ENCODE measurements at places on chromosomes 6 and 20.
A peak's percentile ranks its signal among the peaks of the same experiment; 100 is the strongest.

DNA sequence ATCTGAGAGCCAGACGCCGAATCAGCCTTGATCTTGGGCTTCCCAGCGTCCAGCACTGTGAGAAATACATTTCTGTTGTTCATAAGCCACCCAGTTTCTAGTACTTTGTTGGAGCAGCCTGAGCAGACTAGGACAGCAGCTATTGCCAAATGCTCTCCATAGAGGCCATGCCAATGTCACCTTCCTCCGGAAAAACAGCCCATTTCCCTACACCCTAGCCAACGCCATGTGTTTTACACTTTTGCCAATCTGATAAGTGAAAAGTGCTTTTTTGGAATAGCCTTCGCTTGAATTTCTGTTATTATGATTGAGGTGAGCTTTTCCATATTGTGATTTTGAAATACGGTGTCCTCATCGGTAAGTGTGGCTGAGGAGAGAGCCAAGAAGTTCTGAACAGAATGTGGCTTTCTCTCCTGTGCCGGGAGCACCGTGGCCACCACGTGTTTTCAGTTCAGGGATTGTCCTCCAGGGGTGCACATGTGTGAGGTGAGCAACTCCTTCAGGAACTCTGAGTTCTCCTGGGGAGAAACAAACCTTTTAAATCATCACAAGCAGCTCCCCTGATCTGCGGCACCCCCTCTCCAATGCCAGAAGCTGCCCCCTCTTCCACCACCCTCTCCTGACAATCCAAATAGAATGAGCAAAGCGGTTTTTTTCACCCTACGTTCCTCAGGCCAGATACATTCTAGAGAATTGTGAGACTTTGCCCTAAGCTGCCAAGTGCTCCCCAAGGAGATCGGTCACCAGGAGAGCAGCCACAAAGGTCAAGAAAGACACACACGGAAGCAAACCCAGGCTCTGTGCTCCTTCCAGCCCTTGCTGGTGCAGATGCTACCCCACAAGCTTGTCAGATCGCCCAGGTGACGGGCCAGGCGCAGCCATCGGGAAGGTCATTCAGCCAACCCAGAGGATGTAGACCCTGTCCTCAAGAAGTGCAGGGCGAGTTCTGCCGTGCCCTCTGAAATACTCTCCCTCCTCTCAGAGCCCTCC lies 36.0 kb downstream of the TAF8 start:
- DNase-seq: no peak

DNA sequence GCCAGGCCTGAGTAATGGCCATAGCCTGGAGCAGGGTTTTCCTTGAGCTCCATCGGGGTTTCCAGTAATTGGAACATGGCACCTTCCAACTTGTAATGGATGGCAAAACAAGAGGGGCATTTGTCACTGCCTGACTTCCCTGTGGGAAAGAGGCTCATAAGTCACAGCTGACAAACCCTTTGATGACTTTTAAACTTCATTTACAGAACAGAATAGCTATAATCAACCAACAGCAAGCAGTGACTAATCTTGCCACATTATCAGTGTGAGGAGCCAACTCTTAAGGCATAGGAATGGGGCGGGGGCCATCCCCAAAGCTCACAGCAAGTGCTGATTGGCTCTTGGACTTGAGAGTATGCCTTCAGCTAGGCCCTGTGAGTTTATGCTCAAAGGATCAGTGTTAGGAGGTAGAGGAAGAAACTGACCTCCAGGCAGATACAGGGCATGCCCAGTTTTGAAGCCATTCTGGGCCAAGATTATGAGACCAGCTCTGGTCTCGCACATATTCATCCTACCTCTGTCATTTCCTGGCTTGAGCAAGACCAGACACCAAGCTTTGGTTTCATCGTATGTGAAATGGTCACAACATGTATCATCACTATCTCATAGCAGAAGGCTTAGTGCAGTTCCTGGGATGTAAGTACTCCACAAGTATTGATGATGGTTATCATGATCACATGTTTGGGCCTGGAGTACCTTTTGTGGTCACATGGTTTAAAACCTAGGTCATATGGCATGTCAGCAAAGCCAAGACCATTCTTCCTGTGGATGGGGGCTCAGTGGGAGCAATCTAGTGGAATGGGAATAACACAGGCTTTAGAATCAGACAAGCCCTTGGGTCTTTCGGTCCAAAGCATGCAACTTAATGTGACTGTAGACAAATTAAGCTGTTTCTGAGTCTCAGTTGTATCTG lies 49.2 kb downstream of the EIF2S2 start:
- no peak for DNase-seq

- DNase-seq: no peak
These were observed 132.8 kb upstream of the ECI2 start for GRCh38 chr6:4268171-4268570.

GRCh38 chr6:168383062-168383854 lies 57.7 kb upstream of the SMOC2 start:
- no peak for DNase-seq

DNA sequence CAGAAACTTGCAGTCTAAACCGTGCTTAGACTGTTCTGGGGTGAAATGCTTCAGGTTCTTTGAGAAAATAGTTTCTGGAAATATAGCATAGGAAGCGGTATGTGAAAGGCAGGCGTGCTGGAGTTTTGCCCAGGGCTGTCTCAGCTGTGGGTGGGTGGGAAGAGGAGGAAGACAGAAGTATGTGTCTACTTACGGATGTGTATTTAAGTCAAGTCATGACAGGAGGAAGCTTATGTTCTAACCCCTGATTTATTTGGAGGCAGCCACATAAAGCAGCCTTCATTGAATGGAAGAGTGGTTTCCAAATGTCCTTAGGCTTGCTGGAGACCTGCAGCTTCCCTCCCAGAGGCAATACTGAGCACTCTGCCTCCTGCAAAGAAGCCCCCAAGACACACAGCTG lies 345.8 kb upstream of the PRND start:
- DNase-seq: no peak

DNA sequence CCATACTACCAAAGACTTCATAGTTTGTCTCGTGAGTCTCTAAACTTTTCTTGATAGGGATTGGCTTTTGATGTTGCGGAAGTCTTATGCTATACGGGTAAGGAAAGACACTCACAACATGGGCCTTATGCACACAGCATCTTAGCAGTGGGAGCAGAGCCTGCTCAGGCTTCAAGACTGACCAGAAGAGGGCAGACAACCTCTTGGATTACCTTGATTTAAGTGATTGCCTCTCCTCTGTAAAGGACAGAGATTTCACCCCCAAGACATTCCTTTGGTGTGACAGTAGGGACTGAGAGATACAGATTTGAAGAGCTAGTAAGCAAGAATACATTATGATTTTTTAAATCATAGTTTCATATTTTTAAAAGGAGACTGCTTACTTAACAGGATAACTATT lies 71.0 kb upstream of the SAMD3 start:
- DNase-seq: peak; percentile 18

DNA sequence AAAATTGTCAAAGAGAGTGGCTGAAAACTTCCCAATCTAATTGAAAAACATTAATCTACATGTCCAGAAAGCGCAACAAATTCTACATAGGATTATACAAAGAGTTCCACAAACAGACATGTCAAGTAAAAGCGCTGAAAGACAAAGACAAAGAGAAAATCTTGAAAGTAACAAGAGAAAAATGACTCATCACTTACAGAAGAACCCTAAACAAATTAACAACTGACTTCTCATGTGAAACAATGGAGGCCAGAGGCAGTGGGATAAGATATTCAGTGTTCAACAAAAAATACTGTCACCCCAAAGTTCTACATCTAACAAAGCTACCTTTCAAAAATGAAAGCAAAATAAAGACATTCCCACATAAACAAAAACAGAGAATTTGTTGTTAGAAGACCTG lies 2.0 kb upstream of the POM121L2 start:
- DNase-seq: no peak

- peak; percentile 79 for DNase-seq
These were observed at the start of gene UST for GRCh38 chr6:148746363-148747144. Gene UST, plus strand, starts transcription at chr6:148747030. Its CDS starts 401 bp downstream, at chr6:148747431.
